GM23248 (cell line): ENCODE measurements at places on chromosomes 3 and 15. TPM values are rescaled to one million over a fixed set of nuclear protein-coding genes. Genes with fewer than 3 reads are reported as not detected.

DNA sequence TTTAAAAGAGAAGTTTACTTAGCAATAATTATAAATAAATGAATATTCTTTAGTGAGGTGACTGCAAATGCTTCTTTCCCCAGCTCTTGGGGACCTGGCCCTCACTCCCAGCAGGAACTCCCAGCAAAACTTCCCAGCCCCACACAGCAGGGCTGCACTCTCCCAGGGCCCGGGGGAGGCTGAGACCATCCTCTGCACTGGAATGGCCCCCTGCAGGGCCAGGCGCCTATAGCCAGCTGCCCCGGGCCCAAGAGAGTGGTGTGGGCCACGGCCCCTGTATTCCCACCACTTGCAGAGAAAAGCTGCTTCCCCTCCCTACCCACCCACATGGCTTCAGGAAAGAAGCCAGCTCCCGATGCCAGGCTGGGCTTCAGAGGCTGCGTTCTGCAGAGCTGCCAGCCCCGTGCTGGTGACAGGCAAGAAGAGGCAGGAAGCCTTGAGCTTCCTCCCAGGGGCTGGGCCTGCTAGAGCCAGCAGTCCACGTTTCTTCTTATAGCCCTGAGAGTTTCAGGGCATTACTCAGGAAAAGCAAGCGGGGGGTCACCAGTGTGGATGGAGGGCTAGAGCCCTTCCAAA, 20.0 kb downstream of the IDH2 start:
- no peak for DNase-seq
- no peaks in the 10 kb centered on the region for H3K27me3 ChIP-seq
- no peak overlapping the region for H3K4me3 ChIP-seq
- H3K4me1 ChIP-seq, result no peaks in the 10 kb centered on the region

The ACKR4 gene
- total RNA-seq, result 25.0 and 25.2 TPM in 2 replicates

GRCh38 chr3:194476784-194477183, 10.0 kb downstream of the ATP13A3 start:
- DNase-seq, result no peak
- H3K4me1 ChIP-seq, result peaks cover 72% of the 10 kb centered on the region
- no peak overlapping the region for H3K27ac ChIP-seq
- H3K27me3 ChIP-seq, result no peaks in the 10 kb centered on the region

- H3K36me3 ChIP-seq, result no peaks in the 10 kb centered on the region
- H3K4me3 ChIP-seq, result no peak overlapping the region
- no peak for DNase-seq
- peaks cover 69% of the 10 kb centered on the region for H3K4me1 ChIP-seq
- no peak overlapping the region for H3K27ac ChIP-seq
- H3K27me3 ChIP-seq, result no peaks in the 10 kb centered on the region
Observed at GRCh38 chr3:11587766-11588165, 55.9 kb downstream of the VGLL4 start.
